ENCODE measurements at places on chromosomes 4 and X.

- DNase-seq = no peak
These were observed 574.2 kb upstream of the CPEB2 start for GRCh38 chr4:14428125-14428524.

- no peak for DNase-seq
These were observed 7.9 kb downstream of the HTRA3 start for GRCh38 chr4:8277356-8278008.

DNA sequence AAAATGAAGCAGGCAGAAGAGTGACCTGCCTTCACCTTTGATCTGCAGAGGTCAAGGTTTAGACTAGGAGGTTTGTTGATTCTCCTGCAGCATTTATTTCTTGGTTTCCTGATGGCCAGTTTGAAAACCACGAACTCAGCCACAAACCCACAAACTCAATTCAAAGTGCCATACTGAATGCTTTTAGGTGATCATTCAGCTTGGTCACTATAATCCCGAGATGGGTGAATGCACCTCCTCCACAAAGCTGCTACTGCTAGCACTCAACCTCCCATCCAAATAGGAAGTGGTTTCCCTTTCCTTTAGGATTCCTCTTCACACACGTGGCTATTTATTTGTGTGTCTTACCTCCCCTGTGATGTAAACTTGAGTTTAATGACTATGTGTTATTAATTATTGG lies 225.2 kb downstream of the MID1 start:
- DNase-seq = no peak

DNA sequence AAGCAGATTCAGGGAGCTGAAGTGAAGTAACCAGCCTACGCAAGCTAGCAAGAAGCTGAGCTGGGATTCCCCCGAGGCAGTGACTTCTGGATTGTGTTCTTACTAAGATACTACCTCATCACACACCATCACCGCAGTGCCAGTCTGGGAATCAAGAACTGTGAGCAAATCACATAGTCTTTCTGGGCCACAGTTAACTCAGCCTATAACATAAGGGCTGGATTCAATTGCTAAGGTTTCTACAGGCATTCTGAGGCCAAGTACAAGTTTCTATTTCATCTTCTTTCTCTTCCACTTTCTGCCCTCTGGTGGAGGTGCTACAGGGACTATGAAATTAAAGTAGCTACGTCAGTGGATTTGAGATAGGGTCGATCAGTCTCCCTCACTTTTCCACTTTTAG lies 1.4 kb upstream of the CORIN start:
- DNase-seq = no peak

DNA sequence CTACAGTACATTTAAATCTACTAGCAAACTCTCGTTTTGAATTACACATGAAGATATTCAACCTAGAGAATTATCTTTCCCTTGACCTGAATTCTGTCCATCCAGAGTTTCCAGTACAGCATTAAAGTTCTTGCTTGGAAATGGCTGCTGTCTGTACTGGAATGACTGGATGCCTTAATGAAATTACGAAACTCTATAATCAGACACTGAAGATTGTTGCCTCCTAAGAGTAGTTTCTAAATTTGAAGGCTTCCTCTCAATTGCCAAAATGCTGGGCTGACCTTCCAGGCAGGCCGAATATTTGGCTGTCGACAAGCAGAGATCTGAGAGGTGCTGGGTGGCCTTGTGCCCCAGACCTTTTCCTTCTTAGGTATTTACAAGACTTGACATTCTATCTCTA lies 215.1 kb upstream of the GPC4 start:
- no peak for DNase-seq

DNA sequence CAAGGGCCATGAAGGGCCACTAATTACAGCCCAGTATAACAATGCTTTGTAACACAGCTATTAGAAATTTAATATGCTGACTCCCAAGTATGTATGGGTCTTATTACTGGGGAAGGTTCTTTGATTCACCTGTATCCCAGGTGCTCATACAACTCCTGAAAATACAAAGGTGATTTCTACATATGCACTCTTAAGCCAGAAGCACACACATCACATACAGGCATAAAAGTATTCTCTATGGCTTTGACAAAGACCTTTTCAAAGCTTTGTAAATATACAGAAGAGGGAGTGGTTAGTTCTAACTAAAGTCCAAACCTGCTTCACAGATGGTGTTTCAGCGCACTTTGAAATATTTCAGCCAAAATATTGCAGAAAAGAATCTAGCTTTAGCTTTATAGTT lies 191.5 kb downstream of the SNCA start:
- DNase-seq = peak; percentile 28

DNA sequence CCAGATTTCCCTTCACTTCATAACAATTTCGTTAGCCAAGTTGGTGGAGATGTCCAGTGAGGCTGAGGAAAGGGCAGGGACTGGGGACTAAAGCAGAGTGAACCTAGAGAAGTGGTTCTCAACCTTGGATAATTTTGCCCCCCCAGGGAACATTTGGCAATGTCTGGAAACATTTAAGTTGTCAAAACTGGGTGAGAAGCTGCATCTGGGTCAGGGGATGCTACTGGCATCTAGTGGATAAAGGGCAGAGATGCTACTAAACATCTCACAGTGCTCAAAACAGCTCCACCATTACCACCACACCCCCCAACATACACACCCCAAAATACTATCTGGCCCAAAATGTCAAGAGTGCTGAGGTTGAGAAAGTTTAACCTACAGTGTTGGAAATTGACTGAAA lies 32.0 kb upstream of the FGF16 start:
- DNase-seq = no peak

DNA sequence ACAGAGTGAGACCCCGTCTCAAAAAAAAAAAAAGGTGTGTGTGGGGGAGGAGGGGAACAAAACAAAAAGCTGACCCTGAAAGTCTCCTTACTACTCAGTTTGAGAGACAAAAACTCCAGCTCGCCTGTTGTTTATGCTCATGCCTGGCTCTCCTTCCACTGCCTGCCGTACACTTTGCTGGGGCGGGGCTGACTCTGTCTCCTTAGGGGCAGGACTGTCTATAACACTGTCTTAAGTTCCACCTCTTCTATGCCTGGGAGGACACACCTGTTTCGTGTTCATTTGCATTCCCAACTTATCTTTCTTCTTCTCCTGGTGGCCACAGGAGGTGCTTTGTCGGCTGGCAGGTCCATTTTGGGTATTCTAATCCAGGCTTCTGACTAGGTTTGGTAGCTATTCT lies 81.4 kb downstream of the MTNR1A start:
- DNase-seq = no peak

- DNase-seq = peak; percentile 27
These were observed 55.6 kb upstream of the TADA2B start for GRCh38 chr4:6987588-6987961.

DNA sequence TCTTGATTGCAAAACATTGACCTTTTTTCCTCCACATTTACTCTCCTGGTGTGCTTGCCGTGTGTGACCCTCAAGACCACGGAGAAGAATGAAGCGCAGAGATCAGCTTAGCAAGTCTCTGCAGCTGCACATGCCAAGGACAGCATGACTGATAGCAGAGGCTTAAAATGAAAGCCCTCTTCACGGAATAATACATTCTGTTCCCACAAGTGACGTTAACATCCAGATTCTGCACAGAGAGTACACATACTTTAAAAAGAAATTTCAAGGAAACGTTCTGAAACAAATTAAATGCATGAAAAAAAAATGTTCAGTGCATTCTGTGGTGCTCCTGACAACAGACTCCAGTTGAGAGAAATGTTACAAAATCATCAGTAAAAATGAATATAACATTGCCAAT lies 60.9 kb downstream of the SLC7A11 start:
- no peak for DNase-seq

- DNase-seq = no peak
These were observed 8.4 kb downstream of the TDO2 start for GRCh38 chr4:155911905-155912304.

DNA sequence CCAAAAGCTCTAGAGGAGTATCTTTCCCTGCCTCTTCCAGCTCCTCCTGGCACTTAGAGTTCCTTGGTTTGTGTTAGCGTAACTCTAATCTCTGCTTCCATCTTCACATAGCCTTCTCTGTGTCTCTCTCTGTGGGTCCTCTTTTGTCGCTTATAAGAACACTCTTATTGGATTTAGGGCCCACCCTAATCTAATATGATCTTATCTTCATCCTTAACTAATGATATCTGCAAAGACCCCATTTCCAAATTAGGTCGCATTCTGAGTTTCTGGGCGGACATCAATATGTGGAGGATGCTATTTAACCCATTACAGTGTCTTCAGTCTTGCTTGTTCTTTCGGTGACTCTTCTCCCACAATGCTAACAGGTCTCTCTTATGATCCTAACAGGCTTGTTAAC lies 72.3 kb downstream of the CC2D2A start:
- DNase-seq = no peak

GRCh38 chr4:171981185-171981584 lies 168.0 kb downstream of the GALNTL6 start:
- DNase-seq = no peak

GRCh38 chrX:74906417-74906816 lies 18.8 kb downstream of the NEXMIF start:
- DNase-seq = no peak

DNA sequence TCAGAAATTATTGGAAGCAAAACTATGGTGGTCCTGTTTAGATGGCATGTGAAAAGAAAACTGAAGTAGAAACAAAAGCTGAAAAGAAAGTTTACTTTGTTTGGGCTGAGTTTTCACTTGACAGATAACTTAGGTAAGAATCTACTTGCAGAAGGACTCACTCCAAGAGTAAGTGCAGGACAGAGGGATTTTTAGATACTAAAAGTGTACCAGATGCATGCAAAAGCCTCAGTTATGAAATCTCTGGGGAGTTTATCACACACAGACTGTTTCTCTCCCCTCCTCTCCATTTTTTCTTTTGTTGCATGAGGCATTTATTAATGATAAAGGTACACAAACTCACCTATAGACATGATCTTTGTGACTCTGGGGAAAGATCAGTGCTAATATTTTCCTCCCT lies 127.5 kb upstream of the GIMD1 start:
- DNase-seq = no peak

- no peak for DNase-seq
These were observed 6.6 kb upstream of the PPM1K start for GRCh38 chr4:88291003-88291402.

- DNase-seq = no peak
These were observed 35.0 kb upstream of the MAML3 start for GRCh38 chr4:140188975-140189374.

GRCh38 chr4:68569466-68570121 lies 6.5 kb downstream of the UGT2B17 start:
- no peak for DNase-seq

DNA sequence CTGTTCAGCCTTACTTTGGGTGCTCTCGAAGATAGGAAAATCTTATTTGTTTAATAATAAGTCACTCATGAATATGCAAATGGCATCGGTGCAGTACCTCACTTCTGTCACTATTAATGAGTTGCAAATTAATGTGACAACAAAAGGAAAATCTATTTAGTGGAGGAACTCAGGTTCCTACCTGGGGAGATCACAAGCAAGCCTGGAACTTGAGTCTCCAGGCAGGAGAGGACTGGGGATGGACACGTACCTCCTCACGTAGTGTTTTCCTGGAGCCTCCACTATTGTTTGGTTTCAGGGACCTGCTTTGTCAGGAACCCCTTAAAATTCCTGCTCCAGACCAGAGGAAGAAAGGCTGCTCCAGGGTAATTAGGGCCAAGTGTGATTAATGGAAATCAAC lies 82.1 kb downstream of the BCOR start:
- no peak for DNase-seq

- no peak for DNase-seq
These were observed 34.9 kb downstream of the FTHL17 start for GRCh38 chrX:31036895-31037294.

DNA sequence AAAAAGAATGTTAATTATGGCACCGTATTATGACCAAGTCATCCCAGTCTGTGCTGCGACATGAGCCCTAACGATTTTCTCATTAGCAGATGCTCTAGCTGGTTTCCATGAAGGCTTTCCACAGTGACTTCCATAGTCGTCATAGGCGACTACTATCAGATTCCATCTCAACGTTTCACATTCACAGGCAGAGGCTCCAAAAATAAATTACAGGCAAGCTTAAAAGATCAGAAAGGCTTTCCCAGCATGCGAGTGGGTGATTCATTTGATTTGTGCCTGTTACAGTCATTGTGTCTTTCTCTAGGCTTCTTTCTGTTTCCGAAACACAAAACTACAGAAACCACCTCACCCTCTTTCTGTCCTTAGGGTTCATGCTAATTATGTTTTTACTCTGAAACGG lies 43.2 kb downstream of the PALLD start:
- no peak for DNase-seq

- DNase-seq = no peak
These were observed 25.2 kb downstream of the TIGD2 start for GRCh38 chr4:89136525-89136924.

DNA sequence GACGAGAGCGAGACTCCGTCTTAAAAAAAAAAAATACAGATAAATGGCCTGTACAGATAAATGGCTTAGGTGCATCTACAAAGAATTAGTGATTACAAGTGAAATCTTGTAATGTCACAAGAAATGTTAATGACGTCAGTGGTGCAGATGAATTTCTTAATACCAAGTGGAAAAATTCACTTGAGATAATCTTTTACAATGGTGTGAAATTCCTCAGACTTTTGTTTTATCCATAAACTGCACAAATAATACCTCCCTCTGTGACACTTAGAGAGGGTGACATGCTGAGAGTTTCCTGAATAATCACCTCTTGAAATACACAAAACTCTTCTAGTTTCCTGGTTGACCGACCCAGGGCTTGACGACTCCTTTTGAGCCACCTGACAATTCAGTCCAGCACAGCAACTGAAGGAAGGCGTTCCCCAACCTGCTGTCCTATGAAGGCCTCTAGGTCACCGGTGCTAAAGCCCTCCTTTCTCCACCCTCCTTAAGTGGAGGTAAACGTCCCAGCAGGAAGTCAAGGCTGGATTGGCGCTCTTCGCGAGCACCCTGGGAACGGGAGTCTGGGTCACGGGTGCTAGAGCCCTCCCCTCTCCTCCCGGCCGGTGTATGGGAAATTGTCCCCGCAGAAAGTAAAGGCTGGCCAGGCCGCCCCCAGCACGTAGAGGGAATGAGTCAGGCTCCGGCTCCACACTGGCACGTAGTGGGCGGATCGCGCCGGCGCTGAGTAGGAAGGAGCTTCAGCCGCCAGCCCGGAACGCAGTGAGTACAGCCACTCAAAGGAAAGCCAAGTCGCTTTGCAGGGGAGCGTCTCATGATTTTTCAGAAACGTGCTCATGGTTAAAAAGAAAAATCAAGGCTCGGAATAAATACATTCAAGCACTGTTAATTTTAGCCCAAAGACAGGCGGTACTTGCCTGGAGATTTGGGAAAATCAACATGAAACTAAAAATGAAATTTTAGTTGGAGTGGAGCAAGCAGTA lies at the start of gene TMEM144:
TMEM144 (plus strand) TSS at position 662 of the 983 bp plus-strand sequence. CDS start 2,182 bp downstream, outside the sequence.
- peak; percentile 33 for DNase-seq
